ENCODE measurements at places on chromosomes 5 and 9. TPM values are rescaled to one million over a fixed set of nuclear protein-coding genes. Genes with fewer than 3 reads are reported as not detected.

Gene OTULINL
- total RNA-seq: 0.94 TPM

DNA sequence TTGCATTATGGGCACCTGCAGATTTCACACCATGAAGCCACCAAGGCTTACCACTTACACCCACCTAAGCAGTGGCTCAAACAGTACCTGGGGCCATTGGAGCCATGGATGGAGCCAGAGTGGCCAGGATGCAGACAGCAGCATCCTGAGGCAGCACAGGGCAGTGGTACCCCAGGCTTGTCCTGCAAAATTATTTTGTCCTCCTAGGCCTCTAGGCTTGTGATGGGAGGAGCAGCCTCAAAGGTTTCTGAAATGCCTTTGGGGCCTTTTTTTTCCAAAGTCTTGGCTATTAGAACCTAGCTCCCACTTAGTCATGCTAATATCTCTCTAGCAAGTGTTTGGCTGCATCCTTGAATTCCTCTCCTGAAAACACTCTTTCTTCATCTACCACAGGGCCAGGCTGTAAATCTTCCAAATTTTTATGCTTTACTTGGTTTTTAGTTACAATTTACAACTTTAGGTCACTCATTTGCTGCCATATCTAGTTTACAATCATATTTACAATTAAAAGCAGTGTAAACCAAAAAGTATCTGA, 15.7 kb downstream of the TMC1 start:
- no peak for DNase-seq

Gene SH2D3C
- total RNA-seq: 0.05 TPM

Gene GDA
- total RNA-seq: 14.6 TPM

Gene SPINK6
- total RNA-seq: not detected

DNA sequence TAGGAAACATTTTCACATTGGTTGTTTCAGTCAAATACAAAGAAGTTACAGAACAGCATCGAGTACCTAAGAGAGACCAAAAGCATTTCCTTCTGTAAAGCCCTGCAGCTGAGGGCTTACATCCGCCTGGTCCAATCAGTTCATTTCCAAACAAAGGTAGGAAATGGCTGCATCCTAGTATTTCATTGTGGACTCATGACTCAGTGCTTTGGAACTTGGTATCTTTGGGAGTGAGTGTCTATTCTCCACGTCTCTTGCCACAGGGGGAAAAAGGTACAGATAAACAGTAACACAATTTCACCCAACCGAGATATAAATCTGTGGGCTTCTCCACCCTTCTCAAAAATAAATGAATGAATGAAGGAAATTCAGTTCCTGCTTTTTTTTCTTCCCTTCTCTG, 75.4 kb downstream of the NFIB start:
- peak; percentile 85 for DNase-seq

GRCh38 chr9:90219548-90220118, 423.0 kb downstream of the DIRAS2 start:
- DNase-seq: no peak

- DNase-seq: no peak
Measured at GRCh38 chr5:169667896-169668674, 31.0 kb downstream of the DOCK2 start.

DNA sequence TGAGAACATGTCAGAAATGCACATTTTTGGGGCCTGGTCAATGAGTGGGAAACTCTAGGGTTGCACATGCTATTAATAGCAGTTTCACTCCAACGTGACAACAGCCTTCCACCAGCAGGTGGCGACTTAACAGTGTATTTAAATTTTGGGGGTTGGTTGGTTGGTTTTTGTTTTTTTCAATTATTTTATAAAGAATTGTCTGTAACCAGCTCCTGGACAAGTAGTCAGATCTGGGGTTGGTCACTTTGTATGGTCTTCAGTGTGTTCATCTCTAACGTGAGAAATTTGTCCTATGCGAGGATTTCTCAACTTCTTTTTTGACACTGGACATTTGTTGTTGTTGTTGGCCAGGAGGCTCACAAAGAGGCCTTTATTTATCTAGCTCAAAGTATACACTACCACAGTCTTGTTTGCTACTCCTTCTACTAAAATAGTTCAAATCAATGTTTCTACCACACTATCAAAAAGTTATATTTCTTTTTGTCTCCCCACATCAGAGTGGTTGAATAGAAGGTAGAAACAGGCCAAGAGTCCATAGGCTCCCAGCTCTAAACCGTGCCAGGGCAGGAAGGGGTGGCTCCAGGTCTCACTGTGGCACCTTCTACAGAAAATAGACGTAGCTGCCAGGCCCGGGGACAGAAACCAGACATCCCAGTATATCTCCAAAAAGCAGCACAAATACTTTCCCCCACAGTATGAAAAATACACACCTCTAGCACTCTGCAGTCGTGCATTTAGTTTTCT, 110.4 kb downstream of the TRPM6 start:
- peak; percentile 36 for DNase-seq

Gene ADRB2
- 7.6 TPM for total RNA-seq

- no peak for DNase-seq
Measured at GRCh38 chr9:132840980-132841379, 37.1 kb downstream of the AK8 start.

Gene ADRA1B
- 5.4 TPM for total RNA-seq

DNA sequence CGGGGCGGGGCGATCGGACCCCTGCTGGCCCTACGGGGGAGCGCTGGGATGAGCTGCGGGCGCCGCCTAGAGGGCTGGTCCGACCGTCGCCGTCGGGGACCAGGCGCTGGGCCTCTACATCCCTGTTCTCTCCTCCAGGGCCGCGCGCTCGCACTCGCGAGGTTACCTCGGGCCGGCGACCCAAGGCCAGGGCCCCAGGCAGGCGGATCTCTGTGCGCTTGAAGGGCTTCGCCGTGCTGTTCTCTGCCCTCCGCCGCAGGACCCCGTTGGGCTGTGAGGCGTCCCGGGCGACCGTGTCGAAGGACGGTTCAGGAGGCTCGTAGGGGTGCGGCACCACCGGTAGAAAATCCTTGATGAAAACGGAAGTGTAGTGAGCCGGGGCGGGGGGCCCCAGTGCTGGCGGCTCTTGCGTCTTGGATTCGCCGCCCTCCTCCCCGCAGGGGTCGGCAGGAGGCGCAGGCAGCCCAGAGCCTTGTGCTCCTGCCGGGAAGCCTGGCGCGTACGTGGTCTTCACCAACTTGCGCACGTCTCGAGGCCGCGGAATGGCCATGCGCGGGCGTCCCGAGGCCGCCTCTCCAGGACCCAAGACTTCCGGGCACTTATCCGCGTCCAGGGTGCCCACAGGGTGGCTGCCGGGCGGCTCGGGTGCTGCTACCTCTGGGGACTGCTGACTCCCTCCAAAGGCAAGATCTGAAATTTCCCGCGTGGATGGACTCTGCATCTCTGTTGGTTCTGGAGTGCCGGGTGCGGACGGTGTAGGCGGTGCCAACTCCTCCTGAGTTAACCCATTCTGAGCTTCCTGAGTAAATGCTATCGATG, 2.0 kb downstream of the PROB1 start:
- DNase-seq: peak; percentile 58

- DNase-seq: no peak
Measured at GRCh38 chr5:156498226-156498980, 171.4 kb downstream of the SGCD start.

Gene NMUR2
- not detected for total RNA-seq

Gene GCNT4
- 11.6 TPM for total RNA-seq

Gene PCDHB9
- total RNA-seq: 0.17 TPM

DNA sequence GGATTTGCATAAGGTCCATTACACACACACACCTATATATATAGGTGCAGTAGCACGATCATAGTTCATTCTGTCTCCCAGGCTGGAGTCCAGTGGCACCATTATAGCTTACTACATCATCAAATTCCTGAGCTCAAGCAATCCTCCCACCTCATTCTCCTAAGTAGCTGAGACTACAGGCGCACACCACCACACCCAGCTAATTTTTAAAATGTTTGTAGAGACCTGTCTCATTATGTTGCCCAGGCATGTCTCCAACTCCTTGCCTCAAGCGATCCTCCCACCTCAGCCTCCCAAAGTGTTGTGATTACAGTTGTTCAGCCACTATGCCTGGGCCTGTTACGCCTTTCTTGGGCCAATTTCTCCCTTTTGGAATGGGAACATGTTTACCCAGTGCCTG, 39.7 kb downstream of the DNAJB5 start:
- no peak for DNase-seq

GRCh38 chr5:139740138-139740991, 55.2 kb upstream of the PSD2 start:
- no peak for DNase-seq

- no peak for DNase-seq
Measured at GRCh38 chr5:57172466-57173318, 1.2 kb upstream of the GPBP1 start.

GRCh38 chr5:60455589-60455988, 244.4 kb downstream of the DEPDC1B start:
- DNase-seq: no peak

Gene PCDHA9
- not detected for total RNA-seq

Gene CD14
- not detected for total RNA-seq

Gene ZNF454
- total RNA-seq: 0.69 TPM

Gene C1QTNF3
- total RNA-seq: 3.1 TPM

DNA sequence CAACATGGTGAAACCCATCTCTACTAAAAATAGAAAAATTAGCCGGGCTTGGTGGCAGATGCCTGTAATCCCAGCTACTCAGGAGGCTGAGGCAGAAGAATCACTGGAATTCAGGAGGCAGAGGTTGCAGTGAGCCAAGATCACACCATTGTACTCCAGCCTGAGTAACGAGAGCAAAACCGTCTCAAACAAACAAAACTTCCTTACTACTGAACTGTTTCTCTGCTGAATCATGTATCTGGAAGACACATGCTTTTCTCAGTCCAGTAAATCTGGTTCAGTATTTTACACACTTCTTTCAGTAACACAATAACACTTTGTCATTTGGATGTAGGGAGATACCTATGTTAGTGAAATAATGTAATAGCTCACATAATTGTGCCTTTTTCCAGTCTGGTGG, 7.9 kb downstream of the TRMT10B start:
- DNase-seq: peak; percentile 71

Gene UBLCP1
- 22.2 TPM for total RNA-seq

GRCh38 chr9:74092491-74092834, 404.7 kb upstream of the RORB start:
- no peak for DNase-seq

DNA sequence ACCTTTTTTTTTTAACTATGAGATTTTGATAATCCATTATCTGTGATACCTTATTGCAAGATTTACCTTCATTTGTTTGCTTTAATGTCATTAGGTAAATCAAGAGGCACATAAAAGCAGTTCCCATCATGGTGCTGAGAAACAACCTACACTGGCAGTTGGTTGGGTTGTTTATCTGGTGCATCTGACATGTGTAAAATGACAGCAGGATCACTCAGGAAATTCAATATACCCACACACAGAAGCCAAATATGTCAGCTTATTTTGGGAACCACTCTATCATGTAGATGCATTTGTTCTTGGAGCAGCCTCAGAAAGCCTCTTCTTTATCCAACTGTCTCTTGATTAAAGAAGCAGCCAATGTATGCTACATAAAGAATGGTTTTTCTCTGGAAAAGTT, 7.8 kb upstream of the CCDC192 start:
- DNase-seq: no peak

Gene MYOZ3
- total RNA-seq: 0.87 TPM

DNA sequence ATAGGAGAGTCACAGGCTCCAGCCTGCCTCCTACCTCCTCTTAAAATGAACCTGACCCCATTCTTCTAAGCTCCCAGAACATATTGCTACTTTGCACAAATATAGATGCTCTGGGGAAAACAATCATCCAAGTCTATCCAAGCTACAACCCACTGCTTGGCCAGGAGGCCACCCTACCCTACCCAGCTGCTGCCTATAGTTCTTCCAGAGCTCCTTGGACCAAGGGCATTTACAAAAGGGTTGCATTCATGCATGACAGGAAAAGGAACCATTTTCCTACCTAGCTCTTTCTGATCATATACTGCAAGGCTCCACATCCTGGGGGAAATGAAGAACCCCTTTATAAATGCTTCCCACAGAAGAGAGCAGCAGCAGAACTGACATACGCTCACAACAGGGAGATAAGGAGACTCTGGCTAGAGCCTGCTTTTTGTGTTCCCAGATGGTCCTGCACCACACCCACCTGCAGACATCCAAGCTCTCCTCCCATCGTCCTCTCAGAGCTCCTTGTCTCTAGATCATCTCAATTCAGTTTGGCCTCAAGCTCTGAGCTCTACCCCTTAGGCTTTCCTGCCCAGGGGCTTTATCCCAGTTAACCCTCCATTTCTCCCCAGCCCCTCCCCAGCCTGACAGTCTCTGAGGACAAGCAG, 185.5 kb downstream of the SPOCK1 start:
- no peak for DNase-seq

Gene IL13
- total RNA-seq: not detected

GRCh38 chr9:14478175-14479162, 164.5 kb upstream of the NFIB start:
- DNase-seq: no peak

- DNase-seq: peak; percentile 89
Measured at GRCh38 chr5:39219437-39219836, at the start of gene FYB1. TSS of gene FYB1 (minus strand) at chr5:39219563. CDS start at chr5:39202960, 16,603 bp downstream.

Gene FOXD1
- 7.3 TPM for total RNA-seq

DNA sequence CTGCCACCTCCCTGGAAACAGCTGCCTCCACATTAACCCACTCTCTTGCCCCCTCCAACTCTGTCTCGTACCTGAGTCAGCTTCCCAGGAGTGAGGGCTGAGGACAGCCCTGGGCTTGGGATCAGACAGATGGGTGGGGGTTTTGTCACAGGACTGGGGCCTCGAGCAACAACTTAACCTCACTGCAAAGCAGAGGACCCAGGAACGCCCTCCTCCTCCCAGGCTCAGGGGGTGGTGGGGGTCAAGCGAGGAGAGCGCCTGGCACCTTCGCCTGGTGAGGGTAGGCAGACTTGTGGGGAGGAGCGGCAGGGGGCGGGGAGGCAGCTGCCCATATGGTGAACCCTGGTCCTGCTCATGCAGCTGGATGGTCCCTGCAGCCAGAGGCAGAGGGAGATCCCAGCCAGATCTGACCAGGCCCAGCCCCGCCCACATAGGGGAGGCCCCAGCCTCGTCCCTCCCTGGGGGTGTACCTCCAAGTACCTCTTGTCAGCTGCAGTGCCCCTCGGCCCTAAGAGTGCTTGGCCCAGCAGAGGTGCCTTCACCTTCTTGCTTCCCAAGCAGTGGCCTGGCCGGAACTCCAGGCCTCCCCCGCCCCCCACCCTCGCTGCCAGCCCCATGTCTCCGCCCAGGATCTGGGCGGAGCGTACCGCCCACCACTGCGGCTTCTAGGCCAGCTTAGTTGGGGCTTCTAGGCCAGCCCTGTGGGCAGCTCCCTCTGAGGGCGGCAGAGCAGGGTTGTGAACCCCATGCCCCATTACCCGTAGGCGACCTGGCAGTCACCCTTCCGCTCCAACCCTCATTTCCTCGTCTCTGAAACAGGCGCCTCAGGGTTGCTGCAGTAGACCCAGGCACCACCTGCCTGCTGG, at the start of gene SARDH:
Gene SARDH (minus strand): TSS at position 579 of the 866 bp plus-strand sequence. CDS start 4,179 bp downstream, outside the sequence.
- DNase-seq: peak; percentile 56

GRCh38 chr5:149860801-149861322, 83.7 kb downstream of the PDE6A start:
- DNase-seq: peak; percentile 68

- peak; percentile 11 for DNase-seq
Measured at GRCh38 chr5:33855396-33855795, 36.4 kb downstream of the ADAMTS12 start.

DNA sequence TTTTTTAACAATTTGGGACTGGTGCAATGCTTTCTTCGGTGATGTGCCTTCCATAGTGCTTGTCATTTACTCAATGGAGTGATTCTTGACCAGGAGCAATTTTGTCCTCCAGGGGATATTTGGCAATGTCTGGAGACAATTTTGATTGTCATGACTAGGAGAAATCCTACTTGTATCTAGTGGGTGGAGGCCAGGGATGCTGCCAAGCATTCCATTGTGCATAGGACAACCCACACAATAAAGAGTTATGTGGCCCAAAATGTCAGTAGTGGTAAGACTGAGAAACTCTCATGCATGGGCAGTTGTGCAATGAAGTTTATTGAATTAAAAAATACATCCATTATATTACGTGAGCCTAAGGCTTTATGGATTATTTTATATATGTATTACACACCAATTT, 70.5 kb downstream of the FOCAD start:
- no peak for DNase-seq

All from renal cortical epithelial cell (primary cell).